PC-9 (cell line): ENCODE measurements at places on chromosomes 11 and 22.

- H3K27ac ChIP-seq = no peak overlapping the region
- H3K4me1 ChIP-seq = no peaks in the 10 kb centered on the region
- no peak overlapping the region for H3K4me3 ChIP-seq
- no peak for DNase-seq
Observed at GRCh38 chr11:44351006-44351660, 41.2 kb upstream of the ALX4 start.

- DNase-seq = no peak
- H3K4me1 ChIP-seq = no peaks in the 10 kb centered on the region
- H3K27ac ChIP-seq = no peak overlapping the region
- no peak overlapping the region for H3K4me3 ChIP-seq
- peaks cover 38% of the 10 kb centered on the region; the same call in 1 of the 2 replicates for H3K27me3 ChIP-seq
Observed at GRCh38 chr11:115803073-115803740, 299.0 kb upstream of the CADM1 start.

- no peaks in the 10 kb centered on the region for H3K4me1 ChIP-seq
- H3K27me3 ChIP-seq = no peaks in the 10 kb centered on the region
- no peak overlapping the region for H3K27ac ChIP-seq
- H3K36me3 ChIP-seq = no peaks in the 10 kb centered on the region
- no peak overlapping the region for H3K4me3 ChIP-seq
Observed at GRCh38 chr11:64792482-64792881, 10.5 kb downstream of the MAP4K2 start.

DNA sequence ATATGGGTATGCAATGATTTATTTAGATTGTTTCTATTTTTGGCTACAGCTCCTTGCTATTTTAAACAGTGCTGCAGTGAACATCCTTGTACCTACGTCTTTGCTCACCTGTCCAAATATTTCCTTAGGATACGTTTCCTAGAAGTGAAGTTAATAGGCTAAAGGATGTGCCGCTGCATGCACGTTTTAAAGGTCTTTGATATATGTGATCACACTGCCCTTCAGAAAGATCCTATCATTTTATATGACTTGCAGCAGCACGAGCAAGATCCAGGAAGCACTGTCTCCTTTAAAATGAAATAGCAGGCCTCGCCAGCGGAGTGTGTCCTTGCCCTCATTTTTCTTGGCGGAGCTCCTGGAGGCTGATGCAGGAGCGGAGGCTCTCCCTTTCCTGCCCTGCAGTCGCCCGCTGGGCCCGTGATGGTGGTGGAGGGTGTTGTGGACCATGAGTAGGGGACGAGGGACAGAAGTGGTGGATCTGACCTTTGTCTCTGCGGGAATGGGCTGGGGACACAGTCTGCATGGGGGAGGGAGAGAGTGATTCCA lies 19.4 kb downstream of the RPS6KA4 start:
- no peaks in the 10 kb centered on the region for H3K27me3 ChIP-seq
- no peak for DNase-seq
- H3K36me3 ChIP-seq = no peaks in the 10 kb centered on the region
- peaks cover 11% of the 10 kb centered on the region for H3K4me1 ChIP-seq
- H3K27ac ChIP-seq = no peak overlapping the region

- H3K27me3 ChIP-seq = no peaks in the 10 kb centered on the region
- H3K36me3 ChIP-seq = peaks cover 25% of the 10 kb centered on the region
- H3K4me3 ChIP-seq = no peak overlapping the region
- no peak overlapping the region for H3K27ac ChIP-seq
Observed at GRCh38 chr11:108518581-108518980, 20.4 kb upstream of the POGLUT3 start.

DNA sequence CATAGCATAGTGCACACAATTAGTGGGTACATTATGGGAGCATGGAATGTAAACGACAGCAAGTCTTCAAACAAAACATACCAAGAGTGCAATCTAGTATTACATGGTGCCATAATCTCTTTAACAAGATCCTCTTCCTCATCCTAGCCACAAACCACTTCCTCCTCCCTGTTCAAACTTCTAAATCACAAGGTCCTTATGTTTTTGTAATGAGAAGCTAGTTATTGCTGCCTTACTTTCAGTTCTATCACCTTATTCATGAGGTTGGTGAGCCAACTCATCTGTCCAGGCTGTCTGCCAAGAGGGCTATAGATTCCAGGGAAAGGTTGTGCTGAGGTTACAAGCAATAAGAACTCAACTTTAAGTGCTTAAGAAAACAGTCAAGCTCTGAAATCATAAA lies 195.4 kb upstream of the ARHGAP20 start:
- no peak overlapping the region for H3K27ac ChIP-seq
- DNase-seq = peak; percentile 97
- no peak overlapping the region for H3K4me3 ChIP-seq
- H3K4me1 ChIP-seq = peaks cover 11% of the 10 kb centered on the region; the same call in 1 of the 2 replicates
- no peaks in the 10 kb centered on the region for H3K36me3 ChIP-seq
- no peaks in the 10 kb centered on the region for H3K27me3 ChIP-seq

DNA sequence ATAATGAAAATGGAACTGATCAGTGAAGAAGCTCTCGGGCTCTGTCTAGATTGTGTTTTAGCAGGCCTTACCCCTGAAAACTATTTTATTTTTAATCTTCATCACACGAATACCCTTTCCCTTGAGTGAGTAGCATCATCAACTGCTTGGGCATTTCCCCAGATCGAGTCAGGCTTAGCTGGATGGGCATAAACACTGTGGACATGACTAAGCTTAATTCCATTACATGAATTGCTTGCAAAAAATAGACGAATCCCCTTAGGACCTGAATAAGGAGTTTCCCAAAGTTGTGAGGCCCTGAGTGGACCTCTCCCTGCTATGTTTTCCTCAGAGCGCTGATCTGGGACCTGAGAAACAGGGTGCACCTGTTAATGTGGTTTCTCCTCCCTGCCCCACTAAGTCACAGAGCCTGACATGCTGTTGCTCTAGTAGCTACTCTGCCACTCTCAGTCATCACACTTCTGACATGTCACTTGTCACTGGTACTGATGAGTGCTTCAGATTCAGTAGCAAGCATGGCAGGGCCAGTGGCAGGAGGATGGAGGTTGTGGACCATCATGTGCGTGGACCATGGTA lies 53.5 kb downstream of the ENDOD1 start:
- no peaks in the 10 kb centered on the region for H3K36me3 ChIP-seq
- H3K4me3 ChIP-seq = no peak overlapping the region
- peaks cover 13% of the 10 kb centered on the region for H3K4me1 ChIP-seq
- H3K27me3 ChIP-seq = no peaks in the 10 kb centered on the region
- no peak overlapping the region for H3K27ac ChIP-seq

- no peak overlapping the region for H3K4me3 ChIP-seq
- peak; percentile 50 for DNase-seq
- H3K36me3 ChIP-seq = no peaks in the 10 kb centered on the region
- H3K27ac ChIP-seq = no peak overlapping the region
- no peaks in the 10 kb centered on the region for H3K27me3 ChIP-seq
Observed at GRCh38 chr11:33507967-33508366, 192.7 kb downstream of the C11orf91 start.

- H3K36me3 ChIP-seq = no peaks in the 10 kb centered on the region
Observed at GRCh38 chr22:50058061-50058905, at the start of gene TTLL8. TSS of gene TTLL8 (minus strand) at chr22:50058298.

DNA sequence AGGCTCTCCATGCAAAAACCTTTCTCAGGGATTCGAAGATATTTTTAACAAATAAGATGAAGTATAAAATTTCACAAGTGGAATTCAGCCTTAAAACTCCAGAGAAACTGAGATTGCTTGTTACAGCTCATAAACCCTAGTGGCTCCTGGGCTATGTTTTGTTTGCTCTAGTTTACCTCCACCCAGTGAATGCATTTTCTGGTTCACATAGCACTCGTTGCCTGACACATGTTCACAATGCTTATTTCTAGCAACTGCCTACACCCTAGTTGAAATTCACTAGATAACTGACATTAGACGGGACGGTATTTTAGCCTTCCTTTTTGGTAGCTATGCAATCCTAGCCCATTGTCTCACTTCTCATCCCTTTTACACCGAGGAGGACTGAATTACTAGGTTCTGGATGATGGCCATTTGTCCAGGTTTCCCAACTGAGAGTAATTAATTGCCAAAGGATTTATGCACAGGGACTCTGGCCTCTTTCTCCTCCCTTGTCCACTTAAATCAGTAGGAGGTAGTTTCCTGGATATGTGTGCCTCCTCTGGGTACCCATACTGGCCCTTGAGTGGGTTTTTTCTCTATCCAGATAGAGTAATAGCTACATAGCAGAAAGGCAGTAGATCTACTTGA lies 951.6 kb downstream of the DLG2 start:
- H3K4me1 ChIP-seq = no peaks in the 10 kb centered on the region
- no peak overlapping the region for H3K4me3 ChIP-seq
- no peak overlapping the region for H3K27ac ChIP-seq
- H3K27me3 ChIP-seq = no peaks in the 10 kb centered on the region
- no peaks in the 10 kb centered on the region for H3K36me3 ChIP-seq

DNA sequence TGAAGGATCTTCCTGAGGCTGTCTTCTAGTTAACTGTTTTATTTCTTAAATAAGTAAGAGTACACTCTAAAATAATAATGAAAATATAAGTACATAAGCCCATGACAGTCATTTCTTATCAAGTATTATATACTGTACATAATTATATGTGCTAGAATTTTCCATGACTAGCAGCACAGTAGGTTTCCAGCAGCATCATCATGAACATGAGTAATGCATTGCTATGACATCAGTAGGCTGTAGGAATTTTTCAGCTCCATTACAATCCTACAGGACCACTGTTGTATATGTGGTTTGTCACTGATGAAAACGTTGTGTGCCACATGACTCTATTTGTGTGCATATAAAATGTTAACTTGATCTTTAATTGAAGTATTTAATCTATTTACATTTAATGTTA lies 22.0 kb downstream of the ZNF202 start:
- H3K27ac ChIP-seq = no peak overlapping the region
- DNase-seq = no peak
- H3K4me1 ChIP-seq = no peaks in the 10 kb centered on the region
- no peaks in the 10 kb centered on the region for H3K36me3 ChIP-seq
- peaks cover 29% of the 10 kb centered on the region for H3K27me3 ChIP-seq

DNA sequence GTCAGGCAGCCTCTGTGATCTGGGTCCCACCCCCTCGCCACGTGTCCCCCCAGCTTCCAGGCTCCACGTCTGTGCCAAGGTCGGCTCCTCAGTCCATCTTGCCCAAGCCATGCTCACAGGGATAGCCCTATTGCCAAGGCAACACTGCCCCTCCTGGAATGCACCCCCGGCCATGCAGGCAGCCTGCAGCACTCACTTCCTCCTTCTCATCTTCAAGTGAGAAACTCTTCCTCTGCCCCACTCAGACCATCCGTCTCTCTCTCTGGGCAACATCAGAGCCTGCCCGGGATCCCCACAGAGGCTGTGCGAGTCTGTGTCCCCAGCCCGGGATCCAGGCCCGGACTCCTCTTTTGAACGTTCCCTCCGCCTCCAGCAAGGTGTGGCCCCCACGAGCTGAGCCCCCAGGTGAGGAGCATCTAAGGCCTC lies 852.3 kb downstream of the BRD1 start:
- H3K27me3 ChIP-seq = peaks cover 91% of the 10 kb centered on the region
- H3K27ac ChIP-seq = no peak overlapping the region
- no peak for DNase-seq
- no peaks in the 10 kb centered on the region for H3K4me1 ChIP-seq

- H3K4me1 ChIP-seq = peaks cover 12% of the 10 kb centered on the region
- no peak for DNase-seq
- no peak overlapping the region for H3K4me3 ChIP-seq
- no peak overlapping the region for H3K27ac ChIP-seq
- no peaks in the 10 kb centered on the region for H3K27me3 ChIP-seq
Observed at GRCh38 chr11:102289592-102289991, 27.7 kb upstream of the BIRC3 start.

- DNase-seq = no peak
- H3K27ac ChIP-seq = no peak overlapping the region
- H3K4me3 ChIP-seq = no peak overlapping the region
- peaks cover 6% of the 10 kb centered on the region; the same call in 1 of the 2 replicates for H3K4me1 ChIP-seq
- H3K27me3 ChIP-seq = no peaks in the 10 kb centered on the region
Observed at GRCh38 chr22:46330426-46330825, 5.1 kb upstream of the TRMU start.

- DNase-seq = no peak
- H3K4me3 ChIP-seq = no peak overlapping the region
- peaks cover 9% of the 10 kb centered on the region for H3K4me1 ChIP-seq
- no peaks in the 10 kb centered on the region for H3K36me3 ChIP-seq
- no peaks in the 10 kb centered on the region for H3K27me3 ChIP-seq
Observed at GRCh38 chr11:33956611-33957010, 64.7 kb upstream of the LMO2 start.

GRCh38 chr22:41009222-41009948 lies 58.2 kb downstream of the RBX1 start:
- H3K27me3 ChIP-seq = no peaks in the 10 kb centered on the region
- no peaks in the 10 kb centered on the region for H3K36me3 ChIP-seq
- no peak overlapping the region for H3K4me3 ChIP-seq
- peak; percentile 77 for DNase-seq

DNA sequence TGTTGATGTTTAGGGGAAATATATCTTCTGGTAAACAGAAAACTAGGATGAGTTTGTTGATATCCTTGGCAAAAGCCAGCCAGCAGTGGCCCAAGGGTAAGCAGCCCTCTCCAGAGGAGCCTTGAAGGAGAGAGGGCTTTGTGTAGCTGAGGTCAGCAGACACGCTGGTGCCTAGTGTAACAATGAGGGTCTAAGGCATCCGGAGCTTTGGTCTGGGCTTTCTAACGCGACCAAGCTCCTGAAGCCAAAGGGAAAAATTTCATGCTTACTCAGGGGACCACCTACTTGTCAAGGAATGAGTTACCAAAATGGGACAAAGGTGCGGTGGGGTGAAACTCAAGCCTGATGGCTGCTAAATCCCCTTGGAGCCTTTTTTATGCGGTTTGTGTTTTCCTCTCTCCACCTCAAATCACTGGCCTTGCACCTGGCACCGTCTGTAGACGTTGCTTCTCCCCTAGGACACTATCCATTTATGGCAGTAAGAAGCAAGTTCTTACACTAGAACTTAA lies 134.9 kb downstream of the DBX1 start:
- no peak overlapping the region for H3K27ac ChIP-seq
- no peaks in the 10 kb centered on the region for H3K36me3 ChIP-seq
- H3K4me1 ChIP-seq = peaks cover 46% of the 10 kb centered on the region
- no peaks in the 10 kb centered on the region for H3K27me3 ChIP-seq
- DNase-seq = no peak
- H3K4me3 ChIP-seq = no peak overlapping the region

DNA sequence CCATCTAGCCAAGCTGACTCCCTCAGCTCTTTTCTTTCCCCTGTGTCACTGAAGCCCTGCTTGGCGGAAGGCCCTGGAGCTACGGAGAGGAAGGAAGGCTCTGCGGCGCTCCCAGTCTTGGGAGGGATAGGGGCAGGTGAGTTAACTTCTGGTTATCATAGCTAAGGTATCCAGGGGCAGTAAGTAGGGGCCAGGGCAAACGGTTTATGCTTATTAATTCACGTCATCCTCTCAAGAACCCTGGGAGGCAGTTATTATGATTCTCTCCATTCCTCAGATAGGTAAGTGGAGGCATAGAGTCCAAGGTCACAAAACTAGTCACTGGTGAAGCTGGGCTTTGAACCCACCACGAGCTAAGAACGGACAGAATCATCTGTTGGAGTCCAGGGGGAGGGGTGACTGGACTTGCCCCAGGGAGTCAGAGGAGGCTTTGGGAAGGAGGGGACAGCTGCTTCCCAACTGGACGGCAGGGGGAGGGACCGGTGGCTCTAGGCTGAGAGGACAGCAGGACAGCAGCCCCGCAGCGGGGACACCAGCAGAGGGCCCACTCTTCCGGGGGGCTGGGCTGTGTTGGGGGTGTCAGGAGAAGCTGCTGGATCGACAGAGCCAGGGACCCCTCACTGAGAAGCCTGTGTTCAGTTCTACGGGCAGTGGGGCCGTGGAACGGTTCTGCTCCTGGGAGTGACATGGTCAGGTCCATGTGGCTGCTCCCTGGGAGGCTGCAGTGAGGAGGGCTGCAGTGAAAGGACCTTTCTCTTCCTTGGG lies 3.5 kb downstream of the BAIAP2L2 start:
- H3K36me3 ChIP-seq = no peaks in the 10 kb centered on the region
- H3K4me1 ChIP-seq = peaks cover 14% of the 10 kb centered on the region
- H3K27me3 ChIP-seq = no peaks in the 10 kb centered on the region
- no peak overlapping the region for H3K4me3 ChIP-seq
- no peak for DNase-seq
